Anterior cingulate cortex (tissue), 58 donors: ENCODE measurements at places on chromosomes 13 and 19.

GRCh38 chr19:41945135-41945766, 13.9 kb downstream of the RABAC1 start:
- DNase-seq: no peak

DNA sequence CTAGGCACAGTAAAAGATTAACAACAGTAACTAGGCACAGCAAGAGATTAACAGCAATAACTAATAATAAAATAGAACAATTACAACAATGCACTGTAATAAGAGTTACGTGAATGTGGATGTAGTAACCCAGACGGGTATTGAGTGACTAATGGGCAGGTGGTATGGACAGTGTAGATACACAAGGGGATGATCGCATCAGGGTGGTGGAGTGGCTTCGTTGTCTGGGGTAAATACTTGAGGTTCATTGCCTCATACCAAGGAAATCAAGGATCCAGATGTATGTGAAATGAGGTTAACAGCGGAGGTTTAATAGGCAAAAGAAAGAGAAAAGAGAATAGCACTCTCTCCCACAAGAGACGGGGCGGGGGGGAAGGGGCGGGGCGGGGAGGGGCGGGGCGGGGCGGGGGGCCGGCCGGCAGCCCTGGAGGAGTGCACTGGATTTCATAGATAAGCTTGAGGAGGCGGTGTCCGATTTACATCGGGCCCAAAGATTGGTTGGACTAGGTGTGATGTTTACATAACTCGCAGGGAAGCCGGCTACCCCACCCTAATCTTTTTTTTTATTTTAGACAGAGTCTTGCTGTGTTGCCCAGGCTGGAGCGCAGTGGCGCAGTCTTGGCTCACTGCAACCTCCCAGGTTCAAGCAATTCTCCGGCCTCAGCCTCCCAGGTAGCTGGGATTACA, 106.3 kb downstream of the KCTD15 start:
- DNase-seq: no peak

DNA sequence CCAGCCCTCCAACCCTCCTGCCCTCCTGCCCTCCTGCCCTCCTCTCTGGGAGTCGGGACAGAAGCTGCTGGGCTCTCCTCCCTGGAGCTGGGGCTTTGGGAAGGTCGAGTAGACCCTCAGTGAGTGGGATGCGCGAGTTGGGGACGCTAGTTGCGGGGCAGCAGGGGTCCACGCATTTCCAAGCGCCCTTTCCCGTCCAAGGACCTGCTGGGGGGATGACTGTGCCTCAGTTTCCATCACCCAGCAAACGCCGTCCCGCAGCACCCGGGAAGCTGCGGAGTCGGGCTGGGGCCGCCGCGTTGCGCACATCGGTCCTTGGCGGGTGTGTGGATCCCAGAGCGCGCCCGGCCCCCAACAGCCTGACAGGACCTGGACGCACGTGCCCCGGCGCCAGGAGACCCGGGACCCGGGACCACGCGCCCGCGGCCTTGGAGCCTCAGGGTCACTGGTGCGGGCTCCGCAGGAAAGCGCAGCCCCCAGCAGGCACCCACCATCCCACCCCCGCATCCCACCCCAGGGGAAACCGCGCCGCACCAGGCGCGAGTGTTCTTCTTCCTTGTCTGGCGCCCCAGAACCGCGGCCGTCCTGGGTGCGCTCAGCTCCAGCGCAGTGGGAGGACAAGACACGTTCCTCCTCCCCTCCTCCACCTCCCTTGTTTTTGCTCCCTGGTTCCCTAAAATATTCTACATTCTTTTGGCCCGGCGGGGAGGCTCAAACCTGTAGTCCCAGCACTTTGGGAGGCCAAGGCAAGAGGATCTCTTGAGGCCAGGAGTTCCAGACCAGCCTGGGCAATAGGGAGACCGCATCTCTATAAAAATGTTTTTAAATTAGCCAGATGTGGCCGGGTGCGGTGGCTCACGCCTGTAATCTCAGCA, 9.2 kb downstream of the ONECUT3 start:
- DNase-seq: no peak

GRCh38 chr19:58123354-58123753, 25.3 kb upstream of the ZSCAN18 start:
- no peak for DNase-seq

- no peak for DNase-seq
These were observed 123.8 kb upstream of the IRS2 start for GRCh38 chr13:109910194-109910593.

DNA sequence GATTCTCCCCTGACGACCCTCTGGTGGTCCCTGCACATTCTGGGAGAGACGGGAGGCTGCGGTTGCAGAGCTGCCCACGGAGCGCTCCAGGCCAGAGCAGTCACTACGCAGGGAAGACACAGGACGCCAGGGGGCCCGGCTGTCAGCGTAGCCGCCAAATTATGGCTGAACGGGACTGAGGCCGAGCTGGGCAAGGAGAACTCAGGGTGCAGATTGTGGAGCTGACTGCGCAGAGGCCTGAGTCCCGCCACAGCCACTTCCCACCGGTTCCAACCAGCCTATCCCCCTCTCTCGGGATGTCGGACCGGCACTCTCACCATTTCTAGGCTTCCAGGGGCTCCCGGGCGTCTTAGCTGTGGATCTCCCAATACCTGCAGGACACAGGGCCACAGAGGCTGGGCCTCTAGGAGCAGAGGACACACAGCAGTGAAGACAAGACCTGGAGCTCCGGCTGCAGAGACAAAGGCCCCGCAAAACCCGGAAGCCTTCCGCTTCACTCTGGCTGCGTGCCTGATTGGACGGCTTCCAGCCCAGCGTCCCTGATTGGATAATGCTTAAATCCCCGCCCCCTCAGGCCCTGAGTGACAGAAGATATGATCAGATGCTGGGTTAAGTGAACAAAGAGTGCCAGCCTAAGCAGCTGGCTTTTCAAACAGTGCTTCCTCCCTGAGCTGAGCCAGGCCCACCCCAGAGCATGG, at the start of gene ZNF737:
Gene ZNF737 (minus strand): TSS at position 461 of the 698 bp plus-strand sequence. CDS start 141 bp downstream, at position 320.
- DNase-seq: peak; percentile 91
